B cell (primary cell): ENCODE measurements at places on chromosomes 13 and 19. TPM values are rescaled to one million over a fixed set of nuclear protein-coding genes. Genes with fewer than 3 reads are reported as not detected.

DNA sequence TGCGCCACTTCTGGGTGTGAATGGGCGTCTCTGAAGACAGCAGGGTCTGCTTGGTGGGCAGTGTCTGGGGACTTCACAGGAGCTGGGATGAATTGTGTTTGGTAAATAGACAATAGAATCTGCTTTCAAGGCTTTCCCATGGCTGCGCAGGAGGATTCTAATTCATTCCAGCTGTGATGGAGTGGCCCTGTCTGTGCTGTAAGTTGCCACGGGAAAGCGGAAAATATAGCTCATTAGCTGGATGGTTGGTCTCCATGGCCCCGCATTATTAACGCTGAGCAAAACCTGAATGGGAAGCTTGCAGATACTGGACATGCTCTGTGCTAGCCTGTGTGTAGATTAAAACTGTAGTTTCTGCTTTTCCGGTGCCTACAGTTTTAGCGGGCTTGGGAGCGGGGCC lies 15.6 kb upstream of the C1QTNF9 start:
- DNase-seq = no peak

DNA sequence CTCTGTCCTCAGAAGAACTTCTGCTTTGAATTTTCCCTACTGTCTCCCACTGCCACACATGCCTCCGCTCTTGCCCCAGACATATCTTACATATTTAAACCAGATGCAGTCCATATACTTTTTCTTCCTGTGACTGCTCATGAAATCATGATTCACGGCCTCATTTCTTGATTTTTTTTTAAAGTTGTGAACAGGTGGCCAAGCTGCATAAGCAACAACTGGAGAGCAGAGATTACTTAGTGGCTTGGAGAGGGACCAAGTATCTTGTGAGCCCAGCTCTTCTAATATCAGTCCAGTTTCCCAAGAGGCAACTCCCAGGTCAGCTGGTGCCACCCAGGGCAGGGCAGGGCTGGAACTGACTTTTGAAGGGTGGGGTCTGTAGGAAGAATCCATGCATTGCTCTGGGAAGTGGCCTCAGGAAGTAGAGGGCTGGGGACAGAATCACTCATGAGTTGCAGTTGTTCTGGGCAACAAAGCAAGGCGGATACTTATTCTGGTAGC lies 152.4 kb downstream of the LMO7 start:
- DNase-seq = no peak

DNA sequence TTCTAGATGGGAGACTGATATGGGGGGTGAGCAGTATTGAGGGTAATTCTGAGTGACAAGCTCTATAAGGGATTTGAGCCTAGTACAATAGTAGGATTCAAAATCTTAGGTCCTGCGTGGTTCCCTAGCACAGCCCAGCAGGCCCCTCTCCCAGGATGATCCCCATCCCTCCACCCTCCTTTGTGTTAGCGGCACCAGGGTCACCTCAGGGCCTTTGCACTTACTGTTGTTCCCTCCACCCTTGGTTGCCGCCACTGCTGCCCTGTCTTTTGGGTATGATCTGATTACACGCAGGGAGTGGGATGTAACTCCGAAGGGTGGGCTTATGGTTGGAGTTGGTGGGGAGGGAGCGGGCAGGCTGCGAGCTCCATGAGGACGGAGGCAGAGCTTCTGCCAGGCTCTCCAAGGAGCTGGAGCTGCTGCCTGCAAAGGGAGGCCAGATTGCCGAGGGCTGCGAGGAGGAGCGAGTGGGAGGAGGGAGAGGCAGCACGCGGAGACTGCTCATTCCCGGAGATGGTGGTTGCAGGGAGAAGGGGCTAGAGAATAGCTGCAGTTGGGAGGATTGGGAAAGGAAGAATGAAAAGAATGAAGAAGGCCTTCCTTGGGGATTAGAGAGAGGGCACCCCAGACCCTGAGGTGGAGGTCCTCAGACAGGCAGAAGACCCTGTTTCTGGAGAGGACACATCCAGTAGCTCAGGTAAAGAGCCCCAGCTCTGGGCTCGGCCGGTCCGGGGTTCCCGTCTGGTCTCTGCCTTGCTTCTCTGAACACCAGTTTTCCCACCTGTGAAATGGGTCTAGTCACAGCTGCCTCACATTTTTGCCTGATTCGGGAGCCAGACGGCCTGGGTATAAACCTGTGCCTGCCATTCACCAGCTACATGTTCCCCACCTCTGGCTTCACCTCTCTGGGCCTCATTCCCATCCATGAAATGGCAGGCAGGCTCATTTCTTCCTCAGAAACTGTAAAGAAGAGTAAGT lies 5.2 kb downstream of the NACC1 start:
- DNase-seq = no peak

- DNase-seq = no peak
Observed at GRCh38 chr13:52712385-52712784, 27.2 kb downstream of the CNMD start.

DNA sequence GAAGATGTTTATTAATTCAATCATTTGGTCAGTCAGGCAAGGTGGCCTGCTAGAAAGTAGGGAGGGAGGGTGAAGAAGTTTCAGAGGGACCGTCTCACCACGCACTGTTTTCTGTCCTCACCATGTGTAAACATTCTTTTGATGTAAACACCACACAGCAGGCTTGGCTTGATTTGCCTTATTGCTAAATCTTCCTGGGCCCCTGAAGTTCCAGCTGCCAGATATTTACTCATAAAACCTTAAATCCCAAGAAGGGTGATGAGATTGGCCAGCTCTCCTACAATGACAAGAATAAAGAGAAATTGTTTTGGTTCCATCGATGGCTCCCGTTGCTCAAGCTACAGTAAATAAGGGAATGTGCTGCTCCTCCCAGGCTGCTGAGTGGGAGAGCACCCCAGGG lies 198.2 kb upstream of the TMTC4 start:
- DNase-seq = no peak

DNA sequence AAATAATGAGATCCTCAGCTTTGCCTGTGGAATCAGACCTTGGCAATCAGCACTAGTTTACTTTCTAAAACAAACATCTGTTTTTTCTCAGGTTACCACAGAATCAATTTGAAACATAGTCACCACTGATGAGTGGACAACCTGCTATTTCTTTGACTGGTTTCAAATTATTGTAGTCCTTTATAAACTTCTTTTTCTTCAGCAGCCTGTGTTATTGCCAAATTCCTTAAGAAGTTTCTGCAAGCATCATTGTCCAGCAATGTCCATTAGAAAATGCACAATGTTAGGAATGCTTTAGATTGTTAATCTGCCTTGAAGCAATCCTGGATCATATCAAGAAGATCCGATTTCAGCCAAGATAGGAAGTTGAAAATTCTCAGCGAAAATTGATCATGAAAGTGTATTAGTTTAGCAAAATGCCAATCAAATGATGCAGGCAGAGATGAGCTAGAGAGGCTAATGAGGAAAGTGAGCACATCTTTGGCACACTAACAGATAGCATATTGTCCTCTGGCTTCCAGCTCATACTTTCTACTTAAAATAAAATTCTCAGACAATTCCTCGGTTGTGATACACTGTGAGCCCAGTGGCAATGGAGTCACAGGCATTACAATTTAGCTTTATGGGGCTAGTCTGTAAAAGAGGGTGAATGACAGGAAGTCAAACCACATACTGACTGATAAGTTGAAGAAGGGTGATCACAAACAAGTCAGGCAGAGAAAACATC lies 270.6 kb downstream of the SLITRK6 start:
- no peak for DNase-seq

GRCh38 chr19:45767410-45767880 lies 1.6 kb downstream of the SIX5 start:
- DNase-seq = no peak

DNA sequence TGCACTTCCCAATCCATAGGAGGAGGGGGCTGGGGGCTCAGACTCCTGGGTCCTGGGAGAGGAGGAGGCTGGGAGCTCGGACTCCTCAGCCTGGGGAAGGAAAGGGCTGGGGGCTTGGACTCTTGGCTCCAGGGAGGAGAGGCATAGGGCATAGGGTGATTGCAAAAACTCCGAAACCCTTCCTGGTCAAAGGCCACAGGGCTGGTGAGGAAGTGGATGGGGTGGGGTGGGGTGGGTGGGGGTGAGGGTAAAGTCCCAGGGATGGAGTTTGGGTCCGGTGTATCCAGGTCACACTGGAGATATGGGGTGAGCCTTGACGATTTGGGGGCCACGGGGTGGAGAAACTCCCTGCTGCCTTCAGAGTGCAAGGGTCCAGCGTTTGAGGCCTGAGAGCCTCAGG lies 2.8 kb downstream of the MYH14 start:
- DNase-seq = no peak

- no peak for DNase-seq
Observed at GRCh38 chr19:58117841-58118575, 20.0 kb upstream of the ZSCAN18 start.

GRCh38 chr19:4016903-4017638 lies 9.5 kb downstream of the PIAS4 start:
- no peak for DNase-seq

GRCh38 chr19:6802336-6803035 lies 30.0 kb downstream of the VAV1 start:
- DNase-seq = peak; percentile 84

DNA sequence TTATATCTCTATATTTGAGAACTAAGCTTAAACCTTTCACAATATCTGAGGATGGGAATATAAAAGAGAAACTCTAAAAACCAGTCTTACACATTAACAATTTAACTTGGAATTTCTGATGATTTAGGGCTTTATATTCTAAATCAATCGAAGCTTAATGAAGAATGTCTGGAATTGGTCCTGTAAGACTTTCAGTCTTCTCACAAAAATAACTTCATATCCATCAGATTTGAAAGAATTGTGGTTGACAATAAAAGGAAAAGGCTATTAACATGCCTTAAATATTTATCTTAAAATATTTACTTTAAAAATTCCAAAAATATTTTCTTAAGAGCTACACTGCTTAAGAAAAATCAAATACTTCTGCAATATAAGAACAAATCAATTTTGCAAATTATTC lies 27.3 kb downstream of the MYCBP2 start:
- DNase-seq = no peak

GRCh38 chr13:43835701-43836100 lies 43.8 kb downstream of the CCDC122 start:
- no peak for DNase-seq

- DNase-seq = no peak
Observed at GRCh38 chr13:19605161-19605955, 28.1 kb upstream of the MPHOSPH8 start.

- no peak for DNase-seq
Observed at GRCh38 chr13:113458253-113459065, 5.2 kb upstream of the ADPRHL1 start.

GRCh38 chr13:114106526-114106925 lies 25.9 kb downstream of the RASA3 start:
- no peak for DNase-seq

Gene MAST1
- polyA plus RNA-seq = 0.36 and 1.1 TPM in 2 replicates

Gene PRSS57
- polyA plus RNA-seq = not detected in 2 replicates

Gene SMAD9
- polyA plus RNA-seq = not detected in 2 replicates

Gene S1PR4
- 43.5 and 84.2 TPM in 2 replicates for polyA plus RNA-seq
